A549 treated with DMSO at 1 μM for 4 hours (cell line): ENCODE measurements at places on chromosomes 2 and 18. TPM values are rescaled to one million over a fixed set of nuclear protein-coding genes. Genes with fewer than 3 reads are reported as not detected.

Gene PPP1R1C
- 1.8 to 4.7 TPM (median 2.0 TPM) in 5 replicates for total RNA-seq

Gene SERPINB4
- total RNA-seq = 0.12 to 0.28 TPM (median 0.18 TPM) in 5 replicates

Gene POTEC
- total RNA-seq = not detected in 5 replicates

Gene TDRD15
- total RNA-seq = not detected in 5 replicates

Gene ANTXR1
- total RNA-seq = 122 to 178 TPM (median 163 TPM) in 5 replicates

Gene LCT
- total RNA-seq = 0.02 to 0.06 TPM (median 0.02 TPM) in 5 replicates

Gene FSHR
- total RNA-seq = not detected in 5 replicates

Gene DCC
- total RNA-seq = not detected in 5 replicates

Gene ELOA2
- not detected in 5 replicates for total RNA-seq

Gene TMEM182
- 4.8 to 6.3 TPM (median 5.3 TPM) in 5 replicates for total RNA-seq

Gene KLHL41
- 0.14 to 0.20 TPM (median 0.17 TPM) in 5 replicates for total RNA-seq

Gene ATL2
- total RNA-seq = 51.8 to 68.8 TPM (median 64.4 TPM) in 5 replicates

Gene ALPI
- 0.02 TPM in 1 of 5 replicates, not detected in the others for total RNA-seq

Gene KIAA2012
- not detected in 5 replicates for total RNA-seq

Gene RGPD3
- total RNA-seq = 0.12 to 0.28 TPM (median 0.16 TPM) in 5 replicates

Gene STON1
- total RNA-seq = 0.24 to 0.46 TPM (median 0.38 TPM) in 5 replicates

Gene SKOR2
- total RNA-seq = not detected in 5 replicates

Gene IL1F10
- not detected in 5 replicates for total RNA-seq

Gene NCKAP5
- 0.76 to 1.7 TPM (median 1.3 TPM) in 5 replicates for total RNA-seq

Gene GRB14
- 3.1 to 7.6 TPM (median 5.6 TPM) in 5 replicates for total RNA-seq

Gene ATOH8
- total RNA-seq = 3.6 to 7.1 TPM (median 4.5 TPM) in 5 replicates

Gene NDC80
- total RNA-seq = 12.7 to 16.5 TPM (median 15.1 TPM) in 5 replicates

Gene C2orf72
- total RNA-seq = 4.6 to 8.6 TPM (median 6.5 TPM) in 5 replicates

Gene NOP58
- total RNA-seq = 115 to 136 TPM (median 126 TPM) in 5 replicates

Gene SMPD4
- total RNA-seq = 68.8 to 82.2 TPM (median 73.9 TPM) in 5 replicates

Gene TUBA3E
- total RNA-seq = not detected in 5 replicates

Gene TCF23
- total RNA-seq = not detected in 5 replicates

Gene LIMS3
- total RNA-seq = not detected in 5 replicates

Gene ABCA12
- total RNA-seq = 0.16 to 0.24 TPM (median 0.19 TPM) in 5 replicates

Gene SOCS6
- 25.9 to 37.4 TPM (median 32.4 TPM) in 5 replicates for total RNA-seq

Gene DPP10
- not detected in 5 replicates for total RNA-seq

Gene MYOM1
- total RNA-seq = 0.11 to 0.22 TPM (median 0.15 TPM) in 5 replicates

Gene KCNJ3
- total RNA-seq = not detected in 5 replicates

Gene RIT2
- not detected in 5 replicates for total RNA-seq

Gene MYO1B
- total RNA-seq = 70.5 to 85.6 TPM (median 82.7 TPM) in 5 replicates

Gene TTN
- total RNA-seq = under 0.01 to 0.02 TPM (median 0.01 TPM) in 5 replicates

Gene TTR
- 0.16 to 0.41 TPM in 2 of 5 replicates, not detected in the others for total RNA-seq

Gene ATP6V1C2
- 0.18 to 0.99 TPM (median 0.32 TPM) in 5 replicates for total RNA-seq

Gene IL36B
- 0.15 to 0.25 TPM (median 0.24 TPM) in 3 of 5 replicates, not detected in the others for total RNA-seq

Gene TYW5
- 7.0 to 7.9 TPM (median 7.8 TPM) in 5 replicates for total RNA-seq

Gene CDK15
- total RNA-seq = not detected in 5 replicates

Gene REG3A
- total RNA-seq = not detected in 5 replicates

Gene RUFY4
- total RNA-seq = not detected in 5 replicates

Gene APLF
- total RNA-seq = 0.68 to 1.0 TPM (median 0.79 TPM) in 5 replicates

Gene ELAC1
- total RNA-seq = 4.4 to 5.2 TPM (median 4.5 TPM) in 5 replicates

Gene ABHD1
- 1.1 to 2.3 TPM (median 1.6 TPM) in 5 replicates for total RNA-seq

Gene RBKS
- total RNA-seq = 6.5 to 8.8 TPM (median 7.3 TPM) in 5 replicates

Gene ATP6V1B1
- 1.6 to 3.8 TPM (median 1.8 TPM) in 5 replicates for total RNA-seq

Gene GNAL
- total RNA-seq = 6.7 to 7.8 TPM (median 6.8 TPM) in 5 replicates

Gene RBM43
- 2.4 to 5.6 TPM (median 3.9 TPM) in 5 replicates for total RNA-seq

Gene ECEL1
- total RNA-seq = 0.14 to 0.30 TPM (median 0.17 TPM) in 4 of 5 replicates, not detected in the other

Gene VWA3B
- 0.10 TPM in 1 of 5 replicates, not detected in the others for total RNA-seq

Gene RAX
- not detected in 5 replicates for total RNA-seq

Gene HOXD12
- not detected in 5 replicates for total RNA-seq

Gene DHRS9
- 2.4 to 3.9 TPM (median 3.1 TPM) in 5 replicates for total RNA-seq

Gene SRD5A2
- 0.02 to 0.04 TPM (median 0.03 TPM) in 4 of 5 replicates, not detected in the other for total RNA-seq

Gene RMDN2
- total RNA-seq = 4.4 to 5.1 TPM (median 4.8 TPM) in 5 replicates

Gene SLC35G4
- not detected in 5 replicates for total RNA-seq
